ENCODE measurements at places on chromosomes 4 and X.

DNA sequence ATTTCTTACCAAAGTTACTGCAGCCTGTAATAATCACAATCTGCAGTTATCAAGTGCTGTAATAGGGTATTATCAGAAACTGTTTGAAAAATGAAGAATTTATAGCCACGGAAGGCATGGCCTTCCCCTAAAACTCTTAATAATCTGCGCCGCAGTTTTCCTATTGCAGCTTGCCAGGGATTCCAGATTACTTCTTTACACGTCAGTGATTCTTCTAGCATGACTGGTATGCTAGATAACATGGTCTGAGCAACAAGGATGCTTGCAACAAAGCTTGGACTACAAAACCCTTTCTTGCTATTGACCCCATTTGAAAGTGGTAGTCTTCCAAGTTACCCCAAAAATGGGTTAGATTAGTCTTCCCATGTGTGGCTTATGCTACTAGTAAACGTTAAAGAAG is 47.2 kb upstream of the GK2 start:
- no peak for DNase-seq

GRCh38 chr4:13244444-13244843 is 239.7 kb downstream of the RAB28 start:
- DNase-seq: no peak

DNA sequence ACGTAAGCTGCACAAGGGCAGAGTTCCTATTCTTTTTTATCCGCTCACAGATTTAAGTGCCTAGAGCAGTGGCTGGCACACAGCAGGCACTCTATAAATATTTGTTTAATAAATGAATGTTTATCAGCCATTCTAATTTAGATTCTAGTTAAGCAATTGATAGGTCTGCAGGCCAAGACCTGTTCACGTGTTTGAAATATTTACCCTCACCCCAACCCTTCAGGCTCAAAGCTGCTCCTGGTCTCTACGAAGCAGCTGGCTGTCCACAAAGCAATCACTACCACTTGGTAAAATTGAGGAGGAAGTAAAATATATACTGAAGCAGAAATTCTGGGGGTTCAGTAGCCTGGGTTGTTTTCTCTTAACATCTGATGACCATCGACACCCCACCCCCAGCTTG is 158.1 kb downstream of the MGST2 start:
- DNase-seq: no peak

DNA sequence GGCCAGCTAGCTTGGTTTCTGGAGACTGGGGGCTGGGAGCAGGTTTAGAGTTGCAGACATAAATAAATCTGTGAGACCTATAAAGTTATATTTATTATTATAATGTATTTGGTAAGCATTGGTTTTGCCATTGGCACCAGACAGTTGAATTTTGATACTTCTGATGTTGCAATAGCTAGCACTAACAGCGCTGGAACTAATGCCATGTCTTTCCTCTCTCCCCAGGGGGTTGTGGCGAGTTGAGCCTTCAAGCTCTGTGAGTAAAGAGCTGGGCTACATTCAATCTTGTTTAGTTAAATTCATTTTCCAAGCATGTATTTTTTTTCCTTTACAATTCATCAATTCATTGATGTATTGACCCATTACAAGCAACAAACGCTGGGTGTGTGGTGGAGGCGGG is 358.7 kb upstream of the NR3C2 start:
- DNase-seq: no peak

DNA sequence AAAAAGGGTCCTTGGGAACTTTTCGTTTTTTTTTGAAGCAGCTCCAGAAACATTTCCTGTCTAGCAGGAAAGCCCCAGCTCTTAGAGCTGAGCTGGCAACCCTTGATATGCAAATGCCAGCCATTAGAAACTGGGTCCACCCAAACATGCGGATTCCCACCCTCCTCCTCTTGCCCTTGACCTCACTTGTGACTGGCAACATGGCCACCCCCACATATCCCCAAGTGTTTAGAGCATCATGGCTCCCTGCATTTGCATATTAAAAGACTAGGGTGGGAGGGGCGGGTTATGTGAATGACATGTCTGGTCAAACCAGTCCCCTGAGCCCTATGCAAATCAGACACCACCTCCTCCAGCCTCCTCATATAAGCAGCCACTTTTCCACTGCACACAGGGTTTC is 671.1 kb downstream of the FAT4 start:
- no peak for DNase-seq

- no peak for DNase-seq
Observed at GRCh38 chr4:153784166-153784699, 4.7 kb downstream of the SFRP2 start.

DNA sequence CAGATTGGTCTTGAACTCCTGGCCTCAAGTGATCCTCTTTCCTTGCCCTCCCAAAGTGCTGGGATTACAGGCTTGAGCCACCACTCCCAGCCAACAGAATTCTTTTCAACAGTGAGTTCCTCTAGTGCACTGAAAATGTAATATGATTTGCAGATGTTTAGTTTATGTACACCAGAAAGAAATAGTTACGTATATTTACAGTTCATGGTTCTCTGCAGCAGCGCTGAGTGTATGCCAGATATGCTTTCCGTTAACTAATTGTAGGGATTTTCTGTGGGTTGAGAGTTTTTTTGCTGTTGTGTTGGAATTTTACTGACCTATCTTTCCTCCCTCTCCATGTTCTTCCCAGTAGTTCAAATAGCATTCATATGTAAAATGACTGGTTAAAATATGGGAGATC is 44.0 kb downstream of the GAB1 start:
- DNase-seq: no peak

- DNase-seq: no peak
Observed at GRCh38 chrX:86329174-86329573, 180.9 kb downstream of the DACH2 start.

GRCh38 chrX:49921109-49921508 is 1.3 kb upstream of the CLCN5 start:
- no peak for DNase-seq

GRCh38 chrX:39969099-39969818 is 128.5 kb downstream of the BCOR start:
- DNase-seq: no peak

DNA sequence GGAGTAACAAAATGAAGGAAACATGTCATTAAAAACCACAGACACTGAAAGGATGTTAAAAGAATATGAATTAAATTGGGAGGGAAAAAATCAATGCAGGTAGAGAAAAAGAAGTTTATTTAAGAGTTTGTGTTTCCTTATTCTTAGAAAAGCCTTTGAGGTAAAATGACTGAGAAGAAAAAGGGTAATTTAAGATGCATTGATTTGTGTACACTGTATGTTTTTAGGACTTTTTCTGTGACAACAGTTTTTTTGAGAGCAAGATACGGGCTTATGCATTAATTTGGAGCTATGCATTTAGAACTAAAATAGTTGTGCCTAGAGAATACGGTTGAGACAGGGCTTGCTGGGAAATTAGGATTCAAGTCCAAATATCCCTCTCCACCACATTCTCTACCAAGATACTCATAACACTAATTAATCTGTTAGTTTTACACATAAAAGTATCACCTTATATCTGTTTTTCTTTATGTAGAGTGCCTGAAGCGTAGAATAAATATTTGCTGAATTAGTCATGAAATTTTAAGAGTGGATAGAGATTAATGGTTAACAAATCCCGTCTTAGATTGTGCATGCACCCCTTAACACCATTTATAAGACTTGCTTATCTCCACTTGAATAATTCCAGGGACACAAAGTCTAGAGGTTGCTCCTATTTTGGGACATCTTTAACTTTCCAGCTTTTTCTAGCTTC is 232.5 kb downstream of the PCDH7 start:
- peak; percentile 62 for DNase-seq

DNA sequence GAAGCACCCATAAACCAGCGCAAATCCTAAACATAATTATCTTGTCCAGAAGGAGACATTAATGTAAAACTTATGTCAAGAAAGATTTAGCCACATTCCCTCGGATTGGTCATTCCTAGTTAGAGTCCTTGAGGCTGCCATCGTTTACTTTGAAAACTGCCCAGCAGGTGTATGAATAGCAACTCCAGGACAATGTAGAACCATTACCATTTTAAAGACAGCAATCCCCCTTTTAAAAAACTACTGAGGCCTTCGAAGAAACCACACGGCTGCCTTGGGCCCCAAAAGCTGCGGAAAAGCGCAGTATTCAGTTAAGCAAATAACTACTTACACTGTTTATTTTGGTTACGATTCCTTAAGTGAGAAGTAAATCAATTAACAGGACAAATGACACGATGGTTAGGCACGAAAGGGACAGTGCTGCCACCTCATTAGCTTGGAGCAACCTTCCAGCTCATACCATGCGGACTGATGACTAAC is 822 bp upstream of the SGMS2 start:
- DNase-seq: no peak

- peak; percentile 10 for DNase-seq
Observed at GRCh38 chr4:121096629-121097028, 24.3 kb upstream of the NDNF start.

GRCh38 chr4:7118013-7118832 is 50.4 kb upstream of the GRPEL1 start:
- DNase-seq: no peak

GRCh38 chr4:107071108-107071507 is 35.0 kb upstream of the DKK2 start:
- no peak for DNase-seq

- DNase-seq: peak; percentile 76
Observed at GRCh38 chr4:123351713-123352112, 44.9 kb upstream of the SPRY1 start.

DNA sequence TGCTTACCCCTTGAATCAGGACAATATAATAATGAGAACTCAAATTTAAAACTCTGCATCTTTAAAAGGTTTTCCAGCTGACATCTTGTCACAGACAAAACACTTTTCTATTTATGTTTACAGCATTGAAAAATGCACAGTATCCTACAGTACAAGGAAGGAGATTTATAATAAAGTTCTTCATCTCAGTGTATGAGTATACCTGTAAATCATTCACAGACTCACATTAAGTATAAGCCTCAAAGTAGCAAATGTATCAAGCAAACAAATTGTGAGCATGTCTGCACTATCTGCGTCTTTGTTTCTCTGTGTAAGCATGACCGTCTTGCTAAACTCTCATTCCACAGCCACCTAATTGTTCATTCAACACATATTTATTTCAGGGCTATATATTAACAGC is 52.8 kb downstream of the PPP1R2C start:
- peak; percentile 20 for DNase-seq

DNA sequence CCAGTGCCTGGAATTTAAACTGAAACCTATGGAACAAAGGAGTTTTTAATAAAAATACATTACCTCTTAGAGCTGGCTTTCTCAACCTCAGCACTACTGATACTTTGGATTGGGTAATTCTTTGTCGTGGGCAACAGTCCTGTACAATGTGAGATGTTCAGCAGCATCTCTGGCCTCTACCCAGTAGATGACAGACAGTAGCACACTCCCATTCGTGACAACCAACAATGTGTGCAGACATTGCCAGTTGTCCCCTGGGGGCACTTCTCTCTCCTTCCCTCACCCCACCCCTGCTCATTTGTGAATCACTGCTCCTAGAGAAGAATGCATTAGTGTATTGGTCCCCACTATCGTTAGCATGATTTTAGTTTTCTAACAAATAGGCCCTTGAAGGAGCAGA is 16.2 kb downstream of the GPAT3 start:
- DNase-seq: no peak

GRCh38 chr4:90540536-90540935 is 413.3 kb downstream of the CCSER1 start:
- DNase-seq: no peak

DNA sequence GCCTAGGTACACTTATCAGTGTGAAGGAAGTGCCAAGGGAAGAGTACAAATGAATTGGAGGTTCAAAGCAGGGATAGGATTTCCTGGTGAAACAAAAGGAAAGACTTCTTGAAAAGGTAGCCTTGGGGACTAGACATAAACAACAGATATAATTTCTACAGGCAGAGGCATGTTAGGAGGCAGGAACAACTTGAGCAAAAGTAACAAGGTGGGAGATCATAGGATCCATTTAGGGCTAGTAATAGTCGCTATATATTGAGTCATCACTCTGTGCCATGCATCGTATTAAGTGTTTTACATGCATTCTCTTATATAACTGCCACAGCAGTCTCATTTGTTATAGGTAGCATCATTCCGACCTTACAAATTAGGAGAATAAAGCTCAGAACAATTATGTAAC is 98.3 kb upstream of the EOLA2 start:
- no peak for DNase-seq

GRCh38 chr4:57110640-57111511 is 691 bp upstream of the IGFBP7 start:
- peak; percentile 36 for DNase-seq

- no peak for DNase-seq
Observed at GRCh38 chr4:53306729-53307128, 59.1 kb downstream of the SCFD2 start.

GRCh38 chrX:433771-434170 is 47.1 kb upstream of the PPP2R3B start:
- no peak for DNase-seq

DNA sequence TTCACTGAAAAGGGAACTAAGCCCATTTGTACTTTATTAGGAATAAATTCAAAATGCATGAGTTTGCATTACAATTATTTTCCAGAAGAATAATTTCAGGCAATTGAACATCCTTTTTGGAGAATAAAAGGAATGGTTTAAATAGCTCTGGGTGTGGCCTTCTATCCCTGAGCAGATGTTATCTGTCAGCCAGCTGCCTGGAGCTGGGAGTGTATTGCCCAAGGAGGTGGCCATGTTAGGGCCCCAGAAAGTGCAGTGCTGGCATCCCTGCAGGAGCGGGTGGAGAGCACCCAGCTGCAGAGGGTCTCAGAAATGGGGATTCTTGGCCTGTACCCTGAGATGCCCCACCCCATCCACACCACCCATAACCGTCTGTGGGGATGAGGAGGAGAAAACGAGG is 21.6 kb upstream of the VEGFD start:
- DNase-seq: no peak

DNA sequence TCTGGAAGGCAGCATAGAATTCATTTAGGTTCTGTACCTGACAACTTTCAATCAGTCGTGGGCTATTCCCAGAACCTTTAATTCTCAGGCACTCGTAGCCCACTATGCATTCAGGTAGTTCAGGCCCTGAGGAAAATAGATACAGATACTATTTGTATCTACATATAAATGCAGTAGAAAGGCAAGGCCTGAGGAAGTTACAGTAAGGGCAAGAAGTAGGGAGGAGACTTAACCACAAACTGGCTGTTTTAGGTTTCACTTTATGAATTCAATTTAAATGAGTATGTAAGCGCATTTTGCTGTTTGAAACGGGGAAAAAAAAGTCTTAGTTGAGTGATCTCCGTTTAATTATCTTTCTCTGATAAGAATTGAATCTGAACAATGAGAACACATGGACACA is 529.4 kb upstream of the ATOH1 start:
- no peak for DNase-seq

- peak; percentile 47 for DNase-seq
Observed at GRCh38 chrX:15349046-15349445, 13.7 kb upstream of the PIGA start.
